ENCODE measurements at places on chromosomes 2 and 18. TPM values are rescaled to one million over a fixed set of nuclear protein-coding genes. Genes with fewer than 3 reads are reported as not detected.

The HADHA gene
- 166 TPM for total RNA-seq

The XPO1 gene
- total RNA-seq = 216 TPM

The CHRNG gene
- total RNA-seq = not detected

The APOB gene
- total RNA-seq = under 0.01 TPM

The COMMD1 gene
- total RNA-seq = 44.6 TPM

The DSG4 gene
- total RNA-seq = not detected

The ALPI gene
- total RNA-seq = not detected

The ANKRD30BL gene
- not detected for total RNA-seq

The CHMP1B gene
- 57.0 TPM for total RNA-seq

The C1D gene
- 12.9 TPM for total RNA-seq

The KCMF1 gene
- total RNA-seq = 56.1 TPM

The BOLA3 gene
- 34.3 TPM for total RNA-seq
